ENCODE measurements at places on chromosomes 12 and 14.

DNA sequence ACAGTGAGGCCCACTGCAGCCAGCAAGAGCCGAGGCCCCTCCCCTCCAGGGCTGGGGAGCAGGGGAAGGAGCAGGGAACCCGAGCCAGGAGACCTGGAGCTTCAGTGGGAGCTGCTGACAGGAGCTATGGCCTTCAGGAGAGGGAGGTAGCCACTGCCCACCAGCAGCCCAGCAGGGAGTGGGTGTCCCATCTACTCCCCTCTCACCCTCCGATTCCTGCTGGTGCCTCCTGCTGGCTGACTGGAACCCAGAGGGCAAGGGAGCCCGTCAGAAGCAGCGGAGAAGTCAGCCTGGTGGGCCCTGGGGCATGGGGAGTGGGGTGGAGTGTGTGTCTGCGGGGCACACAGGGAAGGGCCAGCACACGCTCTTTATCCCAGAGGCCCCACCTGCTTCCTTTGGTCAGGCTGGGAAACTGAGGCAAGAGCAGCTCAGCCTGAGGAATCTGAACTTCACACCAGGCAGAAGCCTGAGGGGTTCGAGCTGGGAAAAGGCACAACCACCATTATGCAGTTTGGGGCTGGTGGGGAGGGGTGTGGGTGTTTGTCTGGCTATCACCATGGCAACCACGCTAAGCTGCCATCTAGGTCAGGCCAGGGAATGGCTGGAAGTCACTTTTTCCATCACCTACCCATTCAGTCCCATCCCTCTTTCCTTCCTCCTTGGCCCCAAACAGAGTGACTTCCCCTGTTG is 36.8 kb upstream of the PLEKHG6 start:
- no peak for DNase-seq

GRCh38 chr12:103858953-103859601 is 18.0 kb upstream of the NT5DC3 start:
- no peak for DNase-seq

GRCh38 chr14:93112891-93113677 is 2.6 kb downstream of the ITPK1 start:
- DNase-seq = no peak

DNA sequence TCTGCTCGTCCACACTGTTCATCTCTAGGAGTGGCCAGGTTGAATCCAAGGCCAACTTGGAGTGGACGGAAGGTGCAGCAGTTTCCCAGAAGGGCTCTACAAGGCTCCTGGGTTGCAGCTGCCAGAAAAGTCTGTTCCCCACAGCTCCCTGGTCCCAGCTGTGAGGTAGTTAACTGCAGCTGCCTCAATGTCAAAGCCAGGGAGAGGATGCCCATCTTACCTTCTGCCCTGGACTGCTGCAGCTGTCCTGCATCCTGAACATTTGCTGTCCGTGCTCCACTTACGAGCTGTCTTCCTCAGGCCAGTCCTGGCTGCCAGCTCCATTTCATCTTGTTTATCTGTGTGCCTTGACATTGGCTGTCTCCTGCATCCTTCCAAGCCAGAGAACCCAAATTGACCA is 227.3 kb downstream of the SLC41A2 start:
- DNase-seq = no peak

DNA sequence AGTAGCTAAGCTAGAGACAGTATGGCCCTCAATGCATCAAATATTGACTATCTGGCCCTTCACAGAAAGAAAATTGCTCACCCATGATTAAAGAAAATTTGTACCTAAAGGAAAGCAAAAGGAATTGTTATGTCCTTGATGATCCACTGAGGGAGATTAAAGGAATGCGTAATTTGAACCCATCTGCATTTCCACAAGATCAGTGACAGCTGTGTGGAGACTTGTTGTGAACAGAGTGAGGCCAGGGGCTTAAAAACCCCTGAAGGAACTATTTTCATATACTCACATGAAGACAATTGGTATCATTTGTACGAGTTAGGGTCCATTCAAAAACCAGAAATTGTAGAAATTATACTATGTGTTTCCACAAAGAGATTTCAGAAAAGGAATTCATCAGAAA is 1908.1 kb upstream of the SEL1L start:
- DNase-seq = no peak

GRCh38 chr12:5952031-5952430 is 7.0 kb upstream of the ANO2 start:
- DNase-seq = no peak

DNA sequence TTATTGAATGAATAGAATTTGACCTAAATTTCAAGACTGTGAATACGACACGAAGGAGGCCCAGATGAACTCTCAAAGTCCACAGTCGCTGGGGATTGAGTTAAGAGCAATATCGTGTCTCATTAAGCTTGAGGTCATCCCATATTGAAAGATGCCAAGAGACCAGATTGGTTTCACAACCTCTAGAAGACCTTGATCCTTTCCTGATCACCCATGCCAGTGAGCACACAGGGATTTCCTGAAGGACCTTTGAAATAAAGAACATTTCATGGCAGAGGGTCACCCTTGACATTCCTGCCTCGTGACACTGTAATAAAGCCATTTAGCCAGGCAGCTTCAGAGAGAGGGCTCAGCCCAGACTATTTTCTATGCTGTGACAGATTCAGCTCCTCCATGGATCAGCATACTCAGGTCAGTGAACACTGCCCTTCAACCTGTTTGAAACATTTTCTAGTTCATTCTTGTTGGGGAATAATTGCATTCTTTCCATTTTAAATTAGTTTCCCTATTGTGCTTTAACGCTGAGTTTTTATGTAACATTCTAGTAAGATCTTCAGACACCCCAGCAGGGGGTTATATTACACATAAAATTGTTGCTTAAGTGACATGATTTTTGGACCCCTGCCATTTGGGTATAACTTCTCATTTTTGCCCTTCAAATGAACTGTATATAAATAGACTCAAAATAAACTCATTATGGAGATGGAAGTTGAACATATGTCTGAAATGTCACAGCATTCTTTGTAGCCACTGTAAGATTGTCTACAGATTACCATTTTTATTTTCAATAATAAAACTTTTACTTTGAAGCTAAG is 213.2 kb downstream of the C12orf50 start:
- no peak for DNase-seq

GRCh38 chr12:16019136-16019535 is 108.0 kb downstream of the DERA start:
- DNase-seq = no peak

- no peak for DNase-seq
Measured at GRCh38 chr14:105330491-105330895, 15.9 kb downstream of the PACS2 start.

- no peak for DNase-seq
Measured at GRCh38 chr14:88233915-88234314, 89.2 kb downstream of the KCNK10 start.

GRCh38 chr12:13022851-13023271 is 21.3 kb upstream of the FAM234B start:
- no peak for DNase-seq

- DNase-seq = peak; percentile 69
Measured at GRCh38 chr12:109310247-109311125, 1.4 kb upstream of the FOXN4 start.

DNA sequence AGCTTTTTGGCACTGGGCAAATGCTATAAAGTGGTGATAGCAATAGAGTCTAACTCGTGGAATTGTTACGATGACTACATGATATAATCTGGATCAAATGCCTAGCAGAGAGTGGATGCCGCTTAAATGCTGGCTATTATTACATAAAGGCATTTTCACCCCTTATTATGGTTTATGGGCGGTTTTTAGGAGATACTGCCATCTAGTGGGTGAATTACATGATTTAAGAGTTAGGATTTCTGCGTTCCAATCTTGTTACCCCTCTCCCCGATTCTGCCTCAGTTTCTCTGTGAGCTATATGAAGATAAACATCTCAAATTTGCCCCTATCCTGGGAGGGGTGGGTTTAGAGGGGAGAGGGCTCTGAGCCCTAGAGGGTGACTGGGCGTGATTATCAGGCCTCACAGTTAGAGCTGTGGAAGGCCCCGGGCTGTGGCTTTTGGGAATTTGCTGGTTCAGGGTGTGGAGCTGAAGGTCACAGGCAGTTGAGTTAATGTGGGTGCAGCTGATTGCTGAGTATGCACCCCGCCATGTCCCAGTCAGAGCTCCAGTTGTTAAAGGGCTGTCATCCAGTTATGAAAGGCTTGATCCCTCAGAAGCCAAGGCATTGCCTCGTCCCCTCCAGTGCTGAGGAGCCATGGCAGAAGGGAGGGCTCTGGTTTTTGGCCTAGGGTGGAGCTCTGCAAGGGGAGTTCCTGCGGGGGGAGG is 14.4 kb downstream of the CLSTN3 start:
- no peak for DNase-seq

GRCh38 chr12:4210183-4210582 is 63.4 kb upstream of the CCND2 start:
- DNase-seq = no peak

DNA sequence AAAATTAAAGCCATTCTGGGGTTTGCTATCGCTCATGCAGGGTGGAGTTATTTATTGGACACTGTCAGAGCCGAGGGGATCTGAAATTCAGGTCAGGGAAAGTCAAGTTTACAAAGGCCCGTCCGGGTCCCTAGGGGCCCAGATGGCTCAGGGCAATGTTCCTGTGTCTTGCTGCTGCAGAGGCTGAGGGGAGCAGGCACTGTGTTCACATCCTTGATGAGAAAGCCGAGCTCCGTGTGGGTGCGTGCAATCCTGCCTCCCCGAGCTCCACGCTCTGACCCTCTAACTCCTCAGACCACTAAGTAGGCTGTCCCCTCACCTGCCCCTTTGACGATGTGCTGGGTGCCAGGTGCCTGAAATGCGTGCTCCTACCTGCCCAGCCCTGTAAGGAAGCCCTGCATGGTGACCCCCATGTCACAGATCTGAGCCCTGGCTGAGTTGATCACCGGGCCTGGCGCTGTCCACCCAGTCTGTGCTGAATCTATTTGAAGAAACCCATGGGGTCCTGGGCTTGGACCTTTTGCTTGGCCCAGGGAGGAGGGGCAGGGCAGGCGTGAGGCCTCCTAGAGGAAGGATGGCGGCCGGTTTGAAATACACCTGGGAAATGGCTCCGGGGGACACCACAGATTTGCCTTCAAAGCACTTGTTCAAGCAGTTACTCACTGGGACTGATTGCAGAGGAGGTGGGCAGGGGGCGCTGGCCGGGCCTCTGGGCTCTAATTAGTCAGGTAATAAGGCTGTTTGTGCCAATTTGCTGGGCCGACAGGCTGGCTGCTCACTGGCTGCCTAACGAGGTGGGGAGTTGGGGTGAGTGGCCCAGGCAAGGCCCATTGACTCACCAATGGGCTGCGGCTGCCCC is 204.3 kb downstream of the KIF26A start:
- no peak for DNase-seq

GRCh38 chr12:123896767-123897166 is 75.9 kb downstream of the CCDC92 start:
- no peak for DNase-seq

DNA sequence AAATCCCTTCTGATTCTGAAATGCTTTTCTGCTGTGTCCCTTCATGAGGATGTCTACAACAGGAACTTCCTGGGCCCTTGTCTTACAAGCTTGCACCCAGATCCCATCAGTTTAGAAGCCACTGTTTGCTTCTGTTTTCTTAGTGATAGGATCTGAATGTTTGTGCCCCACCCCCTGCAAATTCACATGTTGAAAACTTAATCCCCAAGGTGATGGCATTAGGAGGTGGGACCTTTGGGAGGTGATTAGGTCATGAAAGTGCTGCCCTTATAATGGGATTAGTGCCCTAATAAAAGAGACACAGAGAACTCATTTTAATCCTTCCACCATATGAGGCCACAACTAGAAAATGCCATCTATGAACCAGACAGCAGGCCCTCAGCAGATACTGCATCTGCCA is 36.0 kb upstream of the GNPNAT1 start:
- DNase-seq = no peak

- DNase-seq = no peak
Measured at GRCh38 chr12:77494296-77494695, 336.4 kb upstream of the NAV3 start.

DNA sequence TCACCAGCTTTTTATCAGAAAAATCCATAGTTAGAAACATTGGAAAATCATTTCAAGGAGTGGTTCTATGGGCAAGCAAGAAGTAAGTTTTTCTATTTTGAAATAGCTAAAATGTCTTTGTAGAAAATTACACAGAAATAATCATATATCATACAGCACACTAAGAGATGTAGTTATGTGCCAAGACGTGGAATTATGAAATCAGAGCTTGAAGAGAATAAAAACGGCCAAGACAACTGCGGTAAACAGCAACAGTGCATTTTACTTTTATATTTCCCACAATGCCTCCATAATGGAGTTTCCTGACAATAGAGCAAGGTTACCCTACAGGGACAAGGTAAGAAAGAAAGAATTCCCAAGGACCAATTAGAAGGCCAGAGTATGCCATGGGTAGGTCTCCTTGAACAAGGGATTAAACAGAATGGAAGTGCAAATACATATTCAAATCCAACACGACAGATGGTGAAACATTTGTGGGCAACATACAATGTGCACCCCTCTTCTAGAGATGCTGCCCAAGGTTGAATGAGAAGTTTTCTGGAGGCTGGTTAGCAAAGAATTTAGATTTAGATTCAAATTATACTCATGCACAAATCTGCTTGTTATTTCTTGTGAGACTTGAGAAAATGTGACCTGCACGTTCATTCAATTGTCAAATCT is 76.1 kb upstream of the BTG1 start:
- DNase-seq = no peak

DNA sequence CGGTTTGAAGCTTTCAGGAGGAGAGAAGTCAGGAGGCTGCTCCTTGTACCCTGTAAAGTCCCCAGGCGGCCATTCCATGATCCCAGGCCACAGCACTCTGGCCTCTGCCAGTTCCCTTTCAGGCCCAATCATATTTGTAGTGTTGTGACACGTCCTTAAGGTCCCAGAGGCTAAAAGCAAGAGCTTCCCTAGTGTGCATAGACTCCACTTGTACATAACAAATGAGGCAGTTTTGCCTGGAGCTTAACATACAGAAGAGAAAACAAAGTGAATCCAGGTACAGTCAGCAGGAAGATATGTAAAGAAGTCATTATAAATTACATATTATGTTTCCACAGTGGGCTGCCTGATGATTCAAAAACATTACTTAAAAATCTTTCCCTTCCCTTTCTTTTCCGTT is 81.1 kb upstream of the RPH3A start:
- no peak for DNase-seq

DNA sequence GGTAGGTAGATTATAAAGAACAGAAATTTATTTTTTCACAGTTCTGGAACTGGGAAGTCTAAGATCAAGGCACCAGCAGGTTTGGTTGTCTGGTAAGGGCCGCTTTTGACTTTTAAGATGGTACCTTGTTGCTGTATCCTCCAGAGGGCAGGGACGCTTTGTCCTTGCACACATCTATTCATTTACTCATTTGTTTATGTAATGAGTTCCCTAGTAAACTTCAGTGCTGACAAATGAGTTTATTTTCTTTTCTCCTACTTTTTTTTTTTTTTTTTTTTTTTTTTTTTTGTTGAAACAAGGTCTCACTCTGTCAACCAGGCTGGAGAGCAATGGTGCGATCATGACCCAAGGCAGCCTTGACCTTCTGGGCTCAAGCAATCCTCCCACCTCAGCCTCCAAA is 195.7 kb downstream of the FBXL14 start:
- DNase-seq = no peak

Data from NCI-H187 treated with DMSO at 0.1 percent for 48 hours (cell line).